Cerebellar nuclear complex (tissue), 1 donor: ENCODE measurements at places on chromosomes 11 and 22.

GRCh38 chr11:60766547-60766946, 9.9 kb downstream of the MS4A15 start:
- no peak for DNase-seq

DNA sequence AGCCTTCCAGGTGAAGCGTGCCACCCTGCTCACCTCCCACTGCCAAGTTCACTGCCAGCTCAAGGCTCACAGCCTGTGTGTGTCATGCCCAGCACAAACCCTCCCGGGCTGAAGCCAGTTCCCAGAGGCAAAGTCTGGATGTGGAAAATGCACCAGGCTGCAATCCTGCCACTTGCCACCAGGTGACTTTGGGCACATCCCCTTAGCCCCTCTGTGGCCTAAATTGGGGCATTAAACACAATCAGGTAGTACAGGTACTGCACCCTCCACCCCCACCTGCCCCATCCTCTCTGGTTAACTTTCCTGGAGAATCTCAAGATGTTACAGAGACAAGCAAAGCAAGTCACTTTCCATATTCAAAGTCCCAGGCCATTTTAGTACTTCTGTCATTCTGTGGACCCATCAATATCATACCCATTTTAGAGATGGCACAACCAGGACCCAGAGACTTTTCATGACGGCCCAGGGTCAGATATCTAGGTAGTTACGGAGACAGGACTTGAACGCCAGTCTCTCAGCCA, 1.8 kb upstream of the RASD2 start:
- DNase-seq, result no peak

GRCh38 chr11:43818220-43818619, 62.4 kb upstream of the ALKBH3 start:
- no peak for DNase-seq

GRCh38 chr11:111357150-111358037, 21.7 kb downstream of the POU2AF1 start:
- no peak for DNase-seq

GRCh38 chr11:75602951-75603350, 40.9 kb downstream of the SERPINH1 start:
- no peak for DNase-seq

- no peak for DNase-seq
Observed at GRCh38 chr22:35380537-35381423, at the start of gene HMOX1. Gene HMOX1, plus strand, starts transcription at chr22:35381096. Its CDS starts 78 bp downstream, at chr22:35381174.

GRCh38 chr22:29690476-29690875, 29.3 kb upstream of the CABP7 start:
- no peak for DNase-seq

GRCh38 chr11:32379719-32380118, 55.6 kb downstream of the WT1 start:
- DNase-seq, result no peak

DNA sequence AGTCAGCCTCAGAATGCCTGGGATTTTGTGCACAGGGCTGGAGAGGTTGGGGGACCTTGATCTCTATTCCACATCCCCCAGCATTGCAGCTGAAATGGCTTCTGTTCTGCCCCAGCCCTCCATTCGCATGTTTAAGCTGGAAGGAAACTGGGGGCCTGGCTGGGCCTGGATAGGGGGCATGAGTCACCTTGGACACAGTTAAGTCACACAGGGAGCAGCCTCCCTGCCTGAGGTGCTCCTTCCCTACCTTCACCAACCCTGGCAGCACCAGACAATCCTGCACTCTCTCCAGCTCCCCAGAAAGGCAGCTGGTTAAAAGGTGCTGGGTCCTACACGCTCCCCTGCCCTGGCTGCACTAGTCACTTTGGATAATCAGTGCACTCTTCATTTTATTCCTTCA, 763 bp downstream of the SMIM45 start:
- no peak for DNase-seq

DNA sequence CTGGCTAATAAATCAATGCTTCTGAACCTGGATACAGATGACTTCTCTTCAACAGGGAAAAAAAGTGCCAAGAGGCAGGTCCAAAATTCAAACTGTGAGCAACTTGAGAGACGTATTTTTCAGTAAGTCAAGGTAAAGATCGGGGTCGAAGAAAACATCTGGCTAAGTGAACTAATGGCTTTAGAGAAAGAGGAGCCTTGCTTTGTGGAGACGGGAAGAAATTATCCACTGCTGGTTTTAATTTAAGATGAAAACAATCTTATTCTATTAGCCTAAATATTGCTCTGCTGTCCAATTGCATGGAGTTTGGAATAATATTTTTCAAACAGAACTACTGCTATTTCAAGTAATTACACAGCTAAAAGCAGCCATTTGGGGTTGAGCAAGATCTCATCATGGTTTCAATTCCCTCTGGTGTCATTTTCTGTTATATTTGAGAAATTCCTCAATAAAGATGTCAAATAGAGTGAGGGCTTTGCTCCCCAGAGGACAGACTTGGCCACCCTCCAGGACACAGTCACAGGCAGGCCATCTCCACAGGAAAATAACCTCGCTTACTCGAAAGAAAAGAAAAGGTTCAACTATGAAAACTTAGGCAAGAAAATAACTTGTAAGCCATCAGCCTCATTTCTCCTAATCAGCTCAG, 29.8 kb downstream of the SCUBE1 start:
- DNase-seq, result no peak

GRCh38 chr11:43242401-43242800, 69.4 kb upstream of the API5 start:
- DNase-seq, result no peak
